ENCODE measurements at places on chromosomes 7 and 10.
A peak's percentile ranks its signal among the peaks of the same experiment; 100 is the strongest.

- no peak for ATAC-seq
These were observed 34.6 kb upstream of the MNX1 start for GRCh38 chr7:157044943-157045660.

- ATAC-seq, result no peak
These were observed 57.8 kb downstream of the SAMD9 start for GRCh38 chr7:93060025-93060424.

DNA sequence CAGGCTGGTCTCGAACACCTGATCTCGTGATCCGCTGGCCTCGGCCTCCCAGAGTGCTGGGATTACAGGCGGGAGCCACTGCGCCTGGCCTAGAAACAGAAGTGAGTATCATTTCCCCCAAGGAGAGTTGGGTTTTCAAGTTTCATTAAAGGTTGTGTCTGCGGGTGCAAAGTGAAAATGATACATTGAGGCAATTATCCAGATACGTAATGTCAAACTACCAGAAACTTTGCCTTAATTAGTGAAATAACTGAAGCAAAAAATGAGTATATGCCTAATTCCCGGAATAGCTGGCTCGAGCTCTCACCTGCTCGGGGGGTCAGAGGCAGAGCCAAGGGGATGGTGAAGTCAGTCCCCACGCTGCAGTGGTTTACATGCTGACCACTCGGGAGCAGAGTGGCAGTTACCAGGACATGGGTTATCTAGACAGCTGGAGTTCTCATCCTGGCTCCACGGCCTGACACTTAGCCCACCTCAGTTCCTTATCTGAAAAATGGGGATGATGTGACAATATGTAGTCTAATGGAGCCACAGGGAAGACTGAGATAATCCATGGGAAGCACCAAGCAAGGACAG is 25.5 kb downstream of the CHST15 start:
- ATAC-seq, result no peak

DNA sequence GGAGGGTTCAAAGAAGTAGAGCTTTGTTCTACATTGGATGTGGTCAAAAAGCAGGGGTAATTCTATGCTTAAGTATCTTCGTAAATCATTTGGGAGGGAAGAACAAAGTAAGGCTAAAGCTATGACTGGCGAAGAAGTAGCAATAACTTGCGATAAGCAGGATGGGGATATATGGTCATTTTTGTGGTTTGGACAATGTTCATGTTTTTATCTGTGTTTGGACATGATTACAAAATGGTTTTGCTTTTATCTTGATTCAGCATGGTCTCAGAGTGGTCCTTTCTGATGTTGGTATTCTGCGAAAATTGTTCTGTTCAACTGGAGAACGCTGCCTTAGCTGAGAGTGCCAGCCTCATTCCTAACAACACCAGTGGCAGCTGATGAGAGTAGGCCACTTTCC is 208.8 kb downstream of the SEMA3A start:
- no peak for ATAC-seq

DNA sequence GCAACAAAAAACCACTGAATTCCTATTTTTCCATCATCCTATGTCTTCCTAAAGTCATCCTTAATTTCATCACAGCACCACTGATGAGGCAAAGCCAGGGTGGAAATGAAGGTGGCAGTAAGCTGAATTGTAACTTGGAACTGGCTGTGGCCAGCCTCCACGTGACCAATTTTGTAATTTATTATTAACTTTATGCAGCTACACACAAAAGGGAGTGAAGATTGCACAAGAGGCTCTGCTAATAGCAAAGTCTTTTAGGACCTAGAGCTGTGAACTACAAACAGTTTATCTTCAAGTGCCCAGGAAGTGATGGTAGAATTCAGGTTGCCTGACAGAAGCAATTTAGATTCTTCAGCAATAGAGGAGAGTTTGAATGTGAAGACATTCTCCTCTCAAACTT is 176.4 kb downstream of the CCDC71L start:
- peak; percentile 9 for ATAC-seq

DNA sequence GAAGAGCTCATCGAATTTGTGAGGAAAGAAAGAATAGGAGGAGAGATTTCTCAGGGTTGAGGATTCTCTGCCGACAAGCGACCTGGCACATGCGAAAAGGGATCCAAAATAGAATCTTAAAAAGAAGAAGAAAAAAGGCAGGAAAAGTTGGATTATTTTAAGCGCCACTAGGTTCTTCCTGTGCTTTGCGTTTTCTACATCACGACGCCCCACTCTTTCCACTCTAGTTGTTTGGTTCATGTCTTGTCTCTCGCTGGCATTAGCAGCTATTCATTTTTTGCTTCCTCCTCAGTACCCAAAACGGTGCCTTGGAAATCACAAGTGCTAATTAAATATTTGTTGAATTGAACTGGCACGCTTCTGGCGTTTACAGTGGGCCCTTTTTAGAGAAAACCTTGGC is 674 bp upstream of the FRA10AC1 start:
- no peak for ATAC-seq

DNA sequence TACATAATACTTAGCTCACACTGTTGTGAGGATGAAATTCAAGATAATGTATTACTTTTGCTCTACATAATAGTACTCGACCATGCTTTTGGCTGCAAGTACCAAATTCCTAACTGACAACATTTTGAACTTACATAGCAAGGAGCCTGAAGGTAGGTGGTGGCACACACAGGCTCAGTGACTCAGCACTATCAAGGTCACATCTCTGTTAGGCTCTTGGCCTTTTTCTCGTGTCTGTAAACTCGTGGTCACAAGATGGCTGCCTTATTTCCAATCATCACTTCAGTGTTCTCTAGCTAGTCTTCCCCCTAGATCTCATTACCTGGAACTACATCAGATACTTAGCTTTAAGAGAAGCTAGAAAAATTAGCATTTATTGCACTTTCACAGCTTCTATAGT is 61.4 kb upstream of the ABCB5 start:
- ATAC-seq, result no peak

GRCh38 chr7:84294391-84294790 is 99.8 kb upstream of the SEMA3A start:
- ATAC-seq, result no peak

DNA sequence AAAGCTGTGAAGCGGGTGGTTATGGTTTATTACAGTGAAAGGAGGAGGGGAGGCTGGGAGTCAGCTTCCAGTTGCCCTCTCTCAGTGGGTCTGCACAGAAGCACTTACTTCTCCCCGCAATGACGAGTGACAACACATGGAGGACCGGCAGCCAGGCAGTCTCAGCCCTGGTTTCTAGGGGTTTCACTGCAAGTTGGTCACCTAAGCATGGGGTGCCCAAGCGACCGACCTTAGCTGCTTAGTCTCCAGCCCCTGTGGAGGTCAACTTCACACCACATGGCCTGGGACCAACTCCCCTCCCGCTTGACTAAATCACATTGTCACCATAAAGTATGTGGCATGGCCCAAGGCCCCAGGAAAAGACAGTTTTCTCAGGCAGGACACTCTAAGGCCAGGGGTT is 99.9 kb upstream of the ZNF32 start:
- ATAC-seq, result no peak

- ATAC-seq, result no peak
These were observed 1241.7 kb downstream of the REEP3 start for GRCh38 chr10:64762861-64763260.

DNA sequence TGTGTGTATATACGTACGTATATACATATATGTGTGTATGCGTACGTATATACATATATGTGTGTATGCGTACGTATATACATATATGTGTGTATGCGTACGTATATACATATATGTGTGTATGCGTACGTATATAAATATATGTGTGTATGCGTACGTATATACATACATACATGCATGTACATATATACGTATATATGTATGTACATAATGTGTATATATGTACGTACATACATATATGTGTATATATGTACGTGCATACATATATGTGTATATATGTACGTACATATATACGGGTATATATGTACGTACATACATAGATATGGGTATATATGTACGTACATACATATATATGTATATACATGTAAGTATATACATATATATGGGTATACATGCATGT is 332.1 kb downstream of the CRPPA start:
- ATAC-seq, result no peak

GRCh38 chr10:114550756-114551635 is 107.1 kb downstream of the ABLIM1 start:
- no peak for ATAC-seq

GRCh38 chr10:14299556-14299955 is 31.2 kb downstream of the FRMD4A start:
- no peak for ATAC-seq

DNA sequence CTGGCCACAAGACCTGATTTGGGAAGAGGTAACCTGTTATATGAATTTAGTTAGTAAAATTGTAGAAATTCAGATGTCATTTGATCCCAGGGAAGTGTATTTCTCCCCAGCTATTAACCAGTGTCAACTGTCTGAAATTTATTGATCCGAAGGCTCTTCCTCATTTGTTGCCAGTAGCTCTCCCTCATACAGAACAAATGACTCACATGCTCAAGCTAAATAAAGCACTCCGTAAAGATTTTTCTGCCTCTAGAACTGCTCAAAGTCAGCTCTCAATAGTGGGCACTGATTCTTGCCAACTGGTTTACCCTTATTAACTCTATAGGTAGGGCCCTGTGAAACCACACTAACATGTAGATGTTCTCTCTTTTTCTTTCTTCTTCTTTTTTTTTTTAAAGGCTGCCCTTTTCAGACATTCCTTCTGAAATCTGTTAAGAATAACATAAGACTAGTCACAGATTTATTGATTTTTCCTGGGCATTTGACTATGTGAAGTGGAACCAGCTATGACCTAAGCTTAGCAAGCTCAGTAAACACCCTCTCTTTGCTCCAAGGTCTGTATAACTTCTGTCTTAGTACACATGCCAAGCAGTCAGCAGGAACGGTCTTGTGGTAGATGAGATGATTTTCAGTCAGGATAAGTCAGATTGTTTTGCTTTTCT is 21.8 kb downstream of the RPA3 start:
- ATAC-seq, result no peak
